COR-L47 (cell line): ENCODE measurements at places on chromosomes 5 and 9.

DNA sequence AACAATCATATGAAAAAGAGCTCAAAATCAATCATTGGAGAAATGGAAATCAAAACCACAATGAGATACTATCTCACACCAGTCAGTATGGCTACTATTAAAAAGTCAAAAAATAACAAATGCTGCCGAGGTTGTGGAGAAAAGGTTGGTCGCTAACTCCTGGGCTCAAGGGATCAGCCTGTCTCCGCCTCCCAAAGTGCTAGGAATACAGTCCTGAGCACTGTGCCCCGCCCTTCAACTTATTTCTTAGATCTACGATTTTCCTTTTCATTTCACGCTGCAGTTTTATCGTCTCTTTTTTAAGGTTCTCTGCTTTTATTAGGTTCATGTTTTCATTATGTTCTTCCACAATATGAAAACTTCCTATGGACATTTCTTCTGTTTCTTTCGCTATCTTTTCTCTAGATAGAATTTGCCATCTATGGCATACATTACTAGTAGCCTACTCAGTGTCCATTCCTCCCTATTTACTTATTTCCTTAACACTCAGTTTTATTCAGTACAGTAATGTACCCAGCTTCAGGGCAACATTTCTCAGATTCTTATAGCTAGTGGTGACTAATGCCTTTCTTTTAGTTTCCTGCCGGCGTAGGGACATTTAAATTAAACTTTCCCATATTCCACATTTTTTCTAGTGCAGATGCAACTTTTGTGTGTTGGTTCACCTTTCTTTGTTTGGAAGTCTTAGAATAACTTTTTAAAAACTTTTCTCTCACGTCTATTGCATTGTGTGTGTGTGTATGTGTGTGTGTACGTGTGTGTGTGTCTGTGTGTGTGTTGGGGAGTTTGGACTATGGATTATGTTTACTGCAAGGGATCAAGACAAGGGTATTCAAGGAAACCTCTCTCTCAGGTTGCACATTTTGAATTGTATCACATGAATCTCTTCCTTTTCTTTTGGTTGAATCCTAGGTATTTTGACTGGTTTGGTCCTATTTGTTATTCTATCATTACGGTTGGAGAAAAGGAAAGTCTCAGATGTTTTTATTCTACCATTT lies 21.6 kb upstream of the FBN2 start:
- DNase-seq, result no peak

DNA sequence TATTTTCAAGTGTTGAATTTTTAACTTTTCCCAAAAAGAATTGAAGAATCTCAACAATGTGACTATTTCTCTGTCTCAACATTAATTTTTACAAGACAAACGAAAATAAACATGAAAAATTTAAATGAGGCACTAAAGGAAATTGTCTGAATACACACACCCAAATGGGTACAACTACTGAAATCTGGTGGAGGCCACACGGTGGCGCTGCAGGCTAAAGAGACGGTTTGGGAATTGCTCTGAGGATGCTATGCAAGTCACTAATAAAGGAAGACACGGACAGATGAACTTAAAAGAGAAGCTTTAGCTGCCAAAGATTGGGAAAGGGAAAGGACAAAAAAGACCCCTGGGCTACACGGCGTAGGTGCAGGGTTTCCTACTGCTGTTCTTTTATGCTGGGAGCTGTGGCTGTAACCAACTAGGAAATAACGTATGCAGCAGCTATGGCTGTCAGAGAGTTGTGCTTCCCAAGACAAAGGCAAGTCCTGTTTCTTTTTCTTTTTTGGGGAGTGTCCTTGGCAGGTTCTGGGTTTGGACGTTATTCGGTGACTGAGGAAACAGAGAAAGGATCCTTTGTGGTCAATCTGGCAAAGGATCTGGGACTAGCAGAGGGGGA lies at the start of gene PCDHB10:
Gene PCDHB10, plus strand, starts transcription at position 244 of the 616 bp plus-strand sequence. Its CDS starts 200 bp downstream, at position 444.
- peak; percentile 53 for DNase-seq

DNA sequence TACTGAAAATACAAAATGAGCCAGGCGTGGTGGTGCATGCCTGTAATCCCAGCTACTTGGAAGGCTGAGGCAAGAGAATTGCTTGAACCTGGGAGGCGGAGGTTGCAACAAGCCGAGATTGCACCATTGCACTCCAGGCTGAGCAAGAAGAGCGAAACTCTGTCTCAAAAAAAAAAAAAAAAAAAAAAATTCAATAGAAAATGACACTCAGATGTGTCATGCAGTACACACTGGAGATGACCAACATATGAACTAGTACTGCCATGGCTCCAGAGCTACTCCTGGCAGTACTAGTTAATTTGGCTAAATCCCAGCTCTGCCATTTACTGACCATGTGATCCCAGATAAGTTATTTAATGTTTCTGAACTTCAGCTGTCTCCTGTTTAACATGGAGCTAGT lies 7.3 kb downstream of the ATOX1 start:
- no peak for DNase-seq

GRCh38 chr5:83503662-83504061 lies 32.1 kb downstream of the VCAN start:
- peak; percentile 22 for DNase-seq

DNA sequence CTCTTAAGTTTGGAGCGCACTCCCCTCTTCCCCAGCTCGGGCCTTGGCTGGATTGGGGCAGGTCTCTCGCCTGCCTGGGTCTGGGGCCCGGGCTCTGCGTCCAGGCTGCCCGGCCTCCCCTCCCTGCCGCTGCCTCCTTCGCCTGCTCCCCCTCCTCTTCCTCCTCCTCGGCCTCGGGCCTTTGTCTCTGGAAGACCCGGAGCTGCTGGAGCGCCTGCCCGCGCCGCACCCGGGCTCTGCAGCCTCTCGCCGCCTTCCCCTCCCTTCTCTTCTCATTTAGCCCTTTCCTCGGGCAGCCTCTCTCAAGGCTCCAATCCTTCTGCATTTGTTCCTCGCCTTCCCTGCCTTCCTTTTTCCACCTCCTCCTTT lies 218.5 kb downstream of the C9orf50 start:
- no peak for DNase-seq

DNA sequence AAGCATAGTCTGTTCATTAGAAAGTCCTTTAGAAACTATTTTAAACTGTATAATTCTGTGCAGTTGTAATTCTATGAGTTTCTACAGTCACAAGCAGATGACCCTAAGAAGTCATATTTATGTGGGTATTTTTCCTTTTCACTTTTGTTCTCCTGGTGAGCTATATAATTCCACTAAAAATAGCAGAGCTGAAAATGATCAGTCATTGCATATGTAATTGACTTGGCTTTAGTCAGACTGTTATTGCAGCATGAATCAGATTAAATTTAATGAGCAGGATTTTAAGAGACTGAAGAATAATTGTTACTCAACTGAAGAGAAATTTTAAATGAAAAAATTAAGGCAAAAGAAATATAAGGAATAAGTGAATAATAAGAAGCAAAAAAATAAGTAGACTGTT lies 108.5 kb downstream of the MTREX start:
- no peak for DNase-seq

DNA sequence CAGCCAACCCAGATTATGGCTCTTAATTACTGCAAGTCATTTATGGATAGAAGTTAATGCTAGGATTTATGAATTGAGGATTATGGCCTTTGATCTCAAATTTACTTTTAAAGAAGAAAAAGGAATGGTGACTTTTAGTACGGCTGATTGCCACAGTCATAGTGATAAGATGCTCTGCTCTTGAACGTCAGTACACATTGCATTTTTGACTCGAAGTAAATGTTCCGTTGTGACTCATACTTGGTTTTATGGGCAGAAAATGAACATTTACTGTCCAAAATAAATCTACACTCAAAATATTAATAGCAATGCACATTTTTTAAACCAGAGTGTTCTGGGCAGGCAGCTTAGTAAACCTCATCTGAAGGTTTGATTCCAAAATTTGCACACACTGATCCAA lies 830 bp downstream of the ADAMTSL1 start:
- DNase-seq, result no peak

GRCh38 chr5:140986117-140986521 lies 19.8 kb downstream of the PCDHAC2 start:
- no peak for DNase-seq

- DNase-seq, result no peak
Observed at GRCh38 chr9:116174347-116174746, 20.8 kb downstream of the PAPPA start.

DNA sequence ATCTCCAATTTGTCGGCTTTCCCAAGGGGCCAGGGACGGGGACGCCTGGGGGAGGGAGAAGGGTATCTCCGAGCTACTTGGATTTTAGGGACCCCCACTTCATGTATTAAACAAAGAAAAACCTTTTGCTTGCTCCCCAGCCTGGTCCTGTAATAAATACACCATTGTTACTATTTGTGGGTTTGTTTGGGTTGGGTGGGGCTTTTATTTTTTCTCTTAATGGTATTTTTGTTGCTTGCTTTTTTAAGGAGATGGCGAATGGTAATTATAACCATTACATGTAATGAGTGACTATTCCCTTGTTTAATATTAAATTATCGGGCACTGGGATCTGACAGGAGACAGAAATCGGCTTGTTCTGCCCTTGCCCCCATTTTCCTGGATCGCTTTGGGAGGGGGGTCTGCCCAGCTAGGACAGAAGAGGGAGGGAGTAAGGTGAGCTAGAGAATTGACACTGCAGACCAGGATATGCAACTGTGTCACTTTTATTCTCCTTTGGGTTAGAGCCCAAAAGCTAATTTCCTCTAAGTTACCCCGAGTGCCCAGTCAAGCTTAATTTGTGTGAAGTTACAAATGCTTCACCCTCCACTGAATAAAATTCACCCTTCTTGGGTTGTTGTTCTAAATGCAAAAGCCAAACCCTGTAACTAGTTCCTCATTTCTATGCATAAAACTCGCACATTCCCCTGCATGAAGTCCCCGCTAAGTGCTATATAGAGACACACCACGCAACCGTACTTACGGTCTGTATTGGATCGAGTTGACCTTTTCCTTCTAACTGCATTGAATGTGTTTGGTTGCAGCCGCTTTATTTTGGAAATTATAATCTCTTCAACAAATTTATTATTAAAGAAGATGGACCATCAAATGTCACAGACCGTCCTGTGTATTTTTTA lies 1.6 kb upstream of the ZNF608 start:
- no peak for DNase-seq

GRCh38 chr5:133698646-133699526 lies 86.5 kb upstream of the FSTL4 start:
- DNase-seq, result no peak

DNA sequence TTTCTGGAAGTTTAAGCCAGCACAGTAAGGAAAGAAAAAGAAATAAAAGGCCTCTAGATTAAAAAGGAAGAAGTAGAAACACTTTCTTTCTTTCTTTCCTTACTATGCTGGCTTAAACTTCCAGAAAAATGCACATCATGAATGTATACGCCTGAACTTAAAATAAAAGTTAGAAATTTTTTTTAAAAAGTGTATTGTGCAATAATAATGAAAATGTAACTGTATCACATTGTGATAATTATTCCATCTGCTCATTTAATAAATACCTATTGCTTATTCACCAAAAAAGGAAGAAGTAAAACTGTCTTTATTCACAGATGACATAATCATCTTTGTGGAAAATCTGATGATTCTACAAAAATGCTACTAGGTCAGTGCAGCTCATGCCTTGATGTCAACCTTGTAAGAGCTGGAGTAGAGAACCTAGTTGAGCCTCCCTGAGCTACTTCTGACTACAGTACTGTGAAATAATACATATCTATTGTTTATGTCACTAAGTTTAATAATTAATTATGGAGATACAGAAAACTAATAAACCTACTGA lies 49.4 kb downstream of the MCTP1 start:
- DNase-seq, result no peak
